Activated naive CD4-positive, alpha-beta T cell treated with anti-CD3 and anti-CD28 coated beads for 36 hours (primary cell): ENCODE measurements at places on chromosomes 11 and 22. TPM values are rescaled to one million over a fixed set of nuclear protein-coding genes. Genes with fewer than 3 reads are reported as not detected.

DNA sequence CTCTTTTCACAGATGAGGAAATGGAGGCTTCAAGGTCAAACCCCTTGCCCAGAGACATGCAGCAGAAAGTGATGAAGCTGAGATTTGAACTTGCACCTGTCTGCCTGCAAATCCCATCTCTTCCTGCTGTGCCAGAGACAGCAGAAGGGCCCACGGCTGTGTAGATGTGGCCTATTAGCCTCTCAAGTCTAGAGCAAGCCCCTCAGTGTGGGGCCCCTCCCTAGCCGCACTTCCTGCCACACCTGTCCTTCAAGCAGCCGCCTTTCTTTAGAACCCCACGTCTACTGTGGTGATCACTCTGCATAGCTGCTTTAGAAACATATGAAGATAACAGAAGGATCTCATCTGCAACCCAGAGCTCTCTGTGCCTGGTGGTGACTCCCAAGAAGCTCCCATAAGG, 41.2 kb upstream of the JAM3 start:
- peak; percentile 38 for DNase-seq

DNA sequence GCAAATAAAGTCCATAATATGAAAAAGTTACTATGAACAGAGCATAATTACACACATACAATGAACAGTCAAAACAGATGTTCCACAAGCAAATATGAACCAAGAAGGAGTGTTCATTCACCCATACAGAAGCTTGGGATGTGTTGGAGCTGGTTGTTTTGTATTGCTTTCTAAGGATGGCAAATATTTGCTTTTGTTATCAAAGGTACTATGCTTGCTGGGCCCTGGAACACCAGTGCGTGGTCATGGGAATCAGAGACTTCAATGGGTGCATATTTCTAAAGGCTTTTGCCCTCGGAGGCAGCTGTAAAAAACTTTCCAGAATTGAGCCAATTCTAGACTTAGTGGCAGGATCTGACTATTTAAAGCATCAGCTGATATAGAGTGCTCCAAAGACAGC, 85.1 kb downstream of the BARX2 start:
- DNase-seq = no peak

GRCh38 chr11:9069862-9070470, 21.4 kb downstream of the SCUBE2 start:
- no peak for DNase-seq

DNA sequence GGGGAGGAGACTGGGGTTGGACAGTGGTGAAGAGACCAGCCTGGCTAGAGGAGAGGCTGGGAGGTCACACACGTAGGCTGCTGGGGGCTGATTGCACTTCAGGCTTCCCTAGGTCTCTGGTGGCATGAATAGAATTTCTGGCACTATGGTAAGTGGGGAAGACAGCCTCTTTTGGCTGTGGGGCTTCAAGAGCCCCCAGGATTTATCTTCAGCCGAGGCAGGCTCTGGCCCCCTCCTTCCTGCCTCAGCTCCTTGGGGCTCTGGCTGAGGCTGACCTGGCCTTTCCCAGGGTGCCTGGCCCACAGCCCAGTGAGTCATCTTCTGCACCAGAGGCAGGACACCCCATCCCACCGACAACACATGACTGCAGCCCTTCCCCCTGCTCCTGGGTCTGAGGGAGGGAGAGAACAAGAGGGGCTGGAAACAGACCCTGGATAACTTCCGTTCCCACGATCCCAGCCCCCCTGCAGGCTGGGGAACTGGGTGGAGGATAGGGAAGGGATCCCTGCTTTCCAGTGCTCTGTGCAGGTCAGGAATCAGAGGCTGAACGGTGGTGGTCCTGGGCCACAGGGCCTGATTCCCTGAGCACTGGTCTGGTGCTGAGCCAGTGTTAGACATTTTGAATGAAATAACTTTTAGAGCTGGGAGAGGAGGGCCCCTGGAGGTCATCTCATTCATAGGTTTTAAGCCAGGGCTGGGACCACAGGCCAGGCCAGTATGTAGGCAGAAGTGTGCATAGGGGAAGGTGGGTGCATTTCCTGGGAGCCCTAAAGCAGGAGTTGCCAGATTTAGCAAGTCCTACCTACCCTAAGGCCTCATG, 26.5 kb downstream of the ARHGEF17 start:
- no peak for DNase-seq

DNA sequence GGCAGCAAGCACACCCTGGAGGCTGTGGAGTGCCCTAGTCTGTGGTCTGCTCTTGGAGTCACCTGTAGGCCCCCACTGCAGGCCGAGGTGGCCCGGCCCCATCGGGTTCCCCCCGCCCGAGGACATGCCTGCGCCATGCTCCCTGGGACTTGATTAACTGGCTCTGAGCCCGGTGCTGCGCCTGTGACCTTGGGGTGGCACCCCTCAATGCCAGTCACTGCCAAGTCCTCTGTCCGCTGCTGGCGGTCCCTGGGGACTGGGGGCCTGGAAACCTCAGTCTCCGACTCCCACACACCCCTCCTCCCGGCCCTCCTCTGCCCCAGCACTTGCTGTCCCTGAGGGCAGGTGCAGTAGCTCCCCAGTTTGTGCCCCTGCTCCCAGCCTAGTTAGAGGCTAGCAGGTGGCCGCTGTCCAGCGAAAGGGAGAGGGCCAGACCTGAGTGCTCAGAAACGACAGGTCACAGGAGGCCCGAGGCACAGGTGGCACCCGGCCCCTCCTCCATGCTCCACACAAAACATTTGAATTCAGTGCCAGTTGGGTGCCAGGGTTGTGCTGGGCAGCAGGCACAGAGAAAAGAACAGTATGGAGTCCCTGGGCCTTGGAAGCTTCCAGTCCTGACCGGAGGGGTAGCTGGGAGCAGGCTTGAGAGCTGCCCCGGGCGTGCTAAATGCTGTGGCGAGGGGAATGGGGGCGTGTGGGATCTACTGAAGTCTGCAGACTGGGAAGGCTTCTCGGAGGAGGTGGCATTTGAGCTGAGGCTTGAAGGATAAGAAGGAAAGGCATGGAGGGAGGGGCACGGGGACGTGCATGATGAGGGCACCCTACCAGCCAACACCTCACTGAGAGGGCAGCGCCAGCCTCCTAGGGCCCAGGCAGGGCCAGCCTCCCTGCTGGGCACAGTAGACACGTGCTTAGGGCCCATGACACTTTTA, 16.4 kb upstream of the FLRT1 start:
- DNase-seq = no peak

GRCh38 chr11:110242746-110243145, 53.7 kb downstream of the RDX start:
- no peak for DNase-seq

GRCh38 chr11:7204778-7205177, 46.9 kb upstream of the SYT9 start:
- no peak for DNase-seq

GRCh38 chr22:24271386-24271854, 789 bp downstream of the SPECC1L start:
- DNase-seq = peak; percentile 38

GRCh38 chr11:131471976-131472375, 101.6 kb downstream of the NTM start:
- no peak for DNase-seq

PDE3B gene
- 16.5 TPM for total RNA-seq

PRR14L gene
- 31.8 TPM for total RNA-seq

DNA sequence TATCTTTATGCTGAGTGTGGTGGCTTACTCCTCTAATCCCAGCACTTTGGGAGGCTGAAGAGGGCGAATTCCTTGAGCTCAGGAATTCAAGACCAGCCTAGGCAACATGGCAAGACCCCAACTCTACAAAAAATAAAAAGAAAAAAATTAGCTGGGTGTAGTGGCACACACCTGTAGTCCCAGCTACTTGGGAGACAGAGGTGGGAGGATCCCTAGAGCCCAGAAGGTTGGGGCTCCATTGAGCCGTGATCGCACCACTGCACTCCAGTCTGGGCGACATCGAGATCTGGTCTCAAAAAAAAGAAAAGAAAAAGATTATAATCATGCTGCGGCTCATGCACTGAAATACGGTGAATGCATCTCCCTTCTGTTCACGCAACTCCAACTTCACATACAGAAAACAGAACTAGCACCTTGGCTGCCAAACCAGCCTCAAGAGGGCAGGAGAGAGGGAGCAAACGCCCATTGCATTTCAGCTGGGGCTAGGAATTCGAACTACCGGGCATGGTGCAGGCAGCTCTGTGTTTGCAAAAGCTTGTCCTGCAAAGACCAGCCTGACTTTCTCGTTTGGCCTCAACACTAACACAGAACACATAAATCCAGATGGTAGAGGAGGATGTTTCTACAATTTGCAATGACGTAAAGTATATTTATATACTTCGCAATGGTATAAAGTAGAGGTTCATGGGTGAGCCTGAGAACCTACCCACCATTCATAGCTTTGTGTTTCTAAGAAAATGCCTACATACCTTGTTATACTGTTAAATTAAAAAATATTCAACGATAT, 6.3 kb upstream of the SYNGR1 start:
- DNase-seq = peak; percentile 75

DNA sequence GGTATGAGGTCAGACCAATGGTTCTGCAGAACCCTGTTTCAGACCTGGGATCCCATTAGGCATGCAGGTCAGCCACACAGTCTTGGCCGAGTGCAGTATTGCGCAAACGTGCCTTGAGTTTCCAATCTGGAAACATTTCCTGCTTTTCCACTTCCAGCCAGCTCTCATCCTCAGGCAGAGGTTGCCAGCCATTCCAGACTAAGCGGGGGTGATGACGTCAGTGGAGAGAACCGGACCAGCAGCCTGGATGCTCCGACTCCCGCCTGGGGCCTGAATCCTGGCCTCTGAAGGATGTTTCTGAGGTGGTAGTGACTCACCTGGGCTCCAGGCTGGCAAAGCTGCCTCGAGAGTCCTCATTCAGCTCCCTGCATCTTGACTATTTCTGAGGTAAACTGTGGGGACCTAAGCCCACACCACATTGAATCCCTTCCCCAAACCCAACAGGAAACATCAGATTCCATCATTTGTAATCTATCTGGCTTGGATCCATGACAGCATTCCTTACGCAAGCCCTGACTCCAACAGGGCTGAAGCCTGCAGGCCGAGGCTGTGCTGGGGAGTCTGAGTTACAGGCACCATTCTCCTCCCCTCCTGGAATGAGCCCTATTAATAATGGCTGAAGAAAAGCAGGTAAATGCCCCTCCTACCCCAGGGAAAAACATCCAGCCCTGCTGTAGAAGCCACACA, 83.0 kb downstream of the ABTB2 start:
- DNase-seq = no peak

DNA sequence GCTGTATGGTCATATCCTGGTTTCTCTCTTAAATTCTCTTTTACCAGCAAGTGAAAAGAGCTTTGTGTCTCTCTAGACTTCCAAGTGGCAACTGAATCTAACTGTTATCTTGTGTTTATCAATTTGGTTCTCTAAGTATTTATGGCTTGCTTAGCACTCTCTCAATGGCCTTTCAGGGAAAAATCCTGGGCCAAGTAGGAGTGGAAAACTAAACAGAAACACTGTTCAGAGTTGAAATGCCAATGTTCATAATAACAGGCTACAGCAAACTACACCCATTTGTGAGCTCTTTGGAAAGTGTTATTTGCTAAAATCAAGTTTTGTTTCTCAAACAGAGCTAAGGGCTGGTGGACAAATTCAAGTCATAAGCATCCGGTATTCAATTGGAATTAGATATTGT, 10.1 kb downstream of the MMP12 start:
- DNase-seq = no peak

FBLN1 gene
- not detected for total RNA-seq
